ENCODE measurements at places on chromosomes 7 and 10.

DNA sequence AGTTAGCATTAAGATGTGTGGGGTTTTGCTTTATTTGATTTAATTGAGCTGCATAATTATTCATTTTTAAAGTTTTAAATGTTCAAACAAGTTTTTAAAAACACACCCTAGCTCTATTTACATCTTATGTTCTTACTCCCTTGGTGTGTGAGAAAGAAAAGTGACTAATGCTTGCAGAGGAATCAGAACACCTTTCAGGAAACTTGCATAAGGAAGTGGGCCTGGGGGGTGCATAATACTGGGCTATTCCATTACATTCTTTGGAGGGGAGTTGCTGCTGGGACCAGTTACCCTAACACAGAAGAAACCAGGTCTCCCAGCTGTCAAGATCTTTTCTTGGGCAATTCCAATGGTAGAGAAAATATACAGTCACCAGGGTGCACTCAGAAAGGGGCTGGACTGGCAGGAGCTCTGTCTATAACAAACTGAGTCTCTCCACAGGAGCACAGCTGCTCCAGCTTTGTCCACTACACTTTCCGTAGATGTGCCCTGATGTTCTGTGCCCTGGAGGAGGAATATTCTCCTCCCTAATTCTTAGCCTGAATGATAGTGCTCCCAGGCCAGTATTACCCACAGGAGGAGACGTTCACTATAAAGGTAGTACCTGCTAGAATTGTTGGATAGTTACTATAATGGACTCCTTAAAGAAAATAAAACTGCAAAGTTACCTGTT lies 304.2 kb downstream of the CDC14C start:
- no peak for DNase-seq

GRCh38 chr7:46610746-46611145 lies 689.7 kb upstream of the IGFBP3 start:
- no peak for DNase-seq

DNA sequence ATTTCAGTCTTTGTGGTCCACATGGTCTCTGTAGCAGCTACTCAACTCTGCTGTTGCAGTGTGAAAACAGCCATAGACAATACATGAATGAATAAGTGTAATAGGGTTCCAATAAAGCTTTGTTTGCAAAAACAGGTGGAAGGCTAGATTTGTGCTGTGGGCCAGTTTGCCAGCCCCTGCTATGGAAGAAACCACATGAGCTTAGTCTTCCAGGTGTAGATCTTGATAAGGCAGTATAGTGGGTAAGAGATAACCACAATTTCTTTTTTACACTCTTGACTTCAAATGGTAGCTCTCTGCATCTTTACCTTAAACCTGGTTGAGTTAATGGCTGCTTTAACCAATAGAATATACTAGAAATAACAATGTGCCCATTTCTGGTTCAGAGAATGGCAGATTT lies 135.0 kb upstream of the PALS2 start:
- DNase-seq = no peak

DNA sequence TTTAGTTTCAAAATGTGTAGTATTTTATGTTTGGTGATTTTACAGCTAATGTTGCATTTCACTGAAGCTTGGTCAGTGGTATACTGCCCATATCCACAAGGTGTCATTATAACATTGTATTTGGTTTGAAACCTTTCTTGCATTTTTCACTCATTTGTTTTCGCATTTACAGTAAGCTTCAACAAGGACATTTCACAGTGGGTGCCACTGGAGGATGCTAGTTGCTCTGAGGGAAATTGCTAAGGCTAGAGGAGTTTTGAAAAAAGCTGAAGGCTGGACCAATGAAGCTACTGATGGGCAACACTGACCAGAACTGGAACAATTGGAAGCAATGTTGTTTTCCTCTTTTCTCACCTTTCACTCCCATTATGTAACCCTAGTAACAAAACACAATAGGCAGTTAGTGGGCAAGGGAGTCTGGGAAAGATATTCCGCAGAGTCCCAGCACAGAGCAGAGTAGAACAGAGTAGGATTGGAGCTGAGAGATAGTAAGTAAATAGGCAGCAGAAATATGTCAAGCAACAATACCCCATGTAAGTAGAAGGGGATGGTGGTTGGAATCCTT lies 23.6 kb upstream of the SRI start:
- DNase-seq = no peak

- DNase-seq = no peak
Observed at GRCh38 chr7:410395-410910, 109.2 kb downstream of the PDGFA start.

GRCh38 chr7:151776876-151777494 lies 99.9 kb downstream of the PRKAG2 start:
- no peak for DNase-seq

GRCh38 chr7:11449316-11449715 lies 382.7 kb downstream of the THSD7A start:
- DNase-seq = no peak

- DNase-seq = no peak
Observed at GRCh38 chr10:35185260-35186034, 58.8 kb downstream of the CREM start.

GRCh38 chr7:117230276-117231046 lies 92.4 kb downstream of the WNT2 start:
- DNase-seq = no peak

DNA sequence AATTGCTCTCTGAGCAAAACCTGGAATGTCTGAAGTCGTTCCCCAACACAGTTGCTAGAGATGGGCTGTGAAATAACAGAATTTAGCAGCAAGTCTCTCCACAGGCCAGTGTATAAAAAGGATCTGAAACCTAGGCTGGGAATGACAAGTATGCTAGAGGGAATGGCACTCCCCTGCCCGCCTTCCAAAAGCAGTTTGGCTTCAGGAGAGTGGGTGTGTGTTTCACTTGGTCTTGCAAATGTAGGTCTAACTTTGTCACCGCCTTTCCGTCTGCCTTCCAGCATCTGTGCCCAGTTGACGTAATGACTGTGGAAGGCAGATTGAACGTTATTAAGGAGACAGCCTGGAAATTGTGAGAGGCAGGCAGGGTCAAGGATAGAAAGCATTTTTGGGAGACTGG lies 18.0 kb upstream of the MTURN start:
- no peak for DNase-seq

GRCh38 chr10:116835658-116836057 lies 13.6 kb upstream of the ENO4 start:
- no peak for DNase-seq

- no peak for DNase-seq
Observed at GRCh38 chr10:12783293-12783692, 218.2 kb downstream of the CCDC3 start.

DNA sequence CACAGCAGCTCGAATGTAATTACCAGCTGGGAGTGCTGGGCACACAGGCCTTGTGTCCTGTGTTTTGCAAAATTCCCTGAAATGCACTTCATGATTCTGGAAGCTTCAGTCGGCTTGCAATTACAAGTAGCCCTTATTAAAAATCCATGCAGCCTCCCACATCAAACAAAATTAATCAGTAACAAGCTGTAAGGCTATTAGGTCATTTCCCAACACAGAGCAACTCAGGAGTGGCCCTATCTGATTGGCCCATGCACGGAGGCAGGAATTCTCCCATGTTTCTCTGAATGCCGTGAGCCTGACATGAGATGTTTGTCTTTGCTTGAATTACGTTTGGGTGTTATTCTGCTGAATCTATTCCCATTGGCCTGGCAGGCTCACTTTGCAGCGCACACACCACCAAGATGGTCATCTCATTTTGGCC lies 36.9 kb downstream of the FOXL3 start:
- DNase-seq = no peak

DNA sequence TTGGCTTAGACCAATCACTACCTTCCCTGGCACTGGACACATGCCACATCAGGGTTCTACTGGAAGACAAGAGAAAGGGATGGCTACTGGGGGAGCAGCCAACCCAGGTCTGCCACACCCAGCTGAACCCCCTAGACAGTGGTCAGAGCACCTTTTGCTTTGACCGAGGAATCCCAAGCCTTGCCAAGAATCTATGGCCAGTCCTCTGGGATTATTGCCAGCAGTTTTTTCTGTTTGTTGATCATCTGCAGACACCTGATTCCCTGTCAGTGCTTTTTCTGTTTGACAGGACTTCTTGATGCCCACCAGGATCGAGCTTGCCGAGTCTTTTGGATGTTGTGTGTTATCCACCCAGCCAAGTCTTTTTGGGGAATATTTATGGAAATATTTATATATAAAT lies 476.2 kb upstream of the GALNT17 start:
- no peak for DNase-seq

GRCh38 chr10:76514321-76514720 lies 1082.9 kb downstream of the LRMDA start:
- DNase-seq = no peak

- DNase-seq = no peak
Observed at GRCh38 chr7:142798451-142799436, 28.0 kb downstream of the PRSS2 start.

GRCh38 chr10:80163741-80164341 lies 31.3 kb downstream of the PLAC9 start:
- no peak for DNase-seq

- no peak for DNase-seq
Observed at GRCh38 chr10:3750006-3750816, 34.8 kb downstream of the KLF6 start.

GRCh38 chr10:4059471-4060138 lies 274.6 kb upstream of the KLF6 start:
- DNase-seq = no peak

- no peak for DNase-seq
Observed at GRCh38 chr10:119494236-119495020, 48.1 kb downstream of the RGS10 start.

DNA sequence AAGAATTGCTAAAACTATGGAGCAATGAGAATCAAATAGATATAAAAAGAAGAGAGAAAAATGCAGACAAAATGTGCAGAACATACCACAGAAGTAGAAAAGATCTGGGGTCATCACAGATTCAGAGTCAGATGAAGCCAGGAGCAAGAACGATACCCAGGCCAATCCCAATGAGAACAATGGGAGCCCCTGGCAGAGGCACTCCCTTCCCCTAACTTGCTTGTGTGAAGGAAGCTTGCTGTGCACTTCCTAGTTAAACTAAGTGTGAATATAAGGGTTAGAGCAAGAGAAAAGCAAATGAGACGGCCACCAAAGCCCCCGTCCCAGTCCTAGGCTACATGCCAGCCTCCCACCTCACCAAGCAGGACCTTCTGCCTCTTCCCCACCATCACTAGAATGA lies 12.7 kb downstream of the PARP12 start:
- no peak for DNase-seq

DNA sequence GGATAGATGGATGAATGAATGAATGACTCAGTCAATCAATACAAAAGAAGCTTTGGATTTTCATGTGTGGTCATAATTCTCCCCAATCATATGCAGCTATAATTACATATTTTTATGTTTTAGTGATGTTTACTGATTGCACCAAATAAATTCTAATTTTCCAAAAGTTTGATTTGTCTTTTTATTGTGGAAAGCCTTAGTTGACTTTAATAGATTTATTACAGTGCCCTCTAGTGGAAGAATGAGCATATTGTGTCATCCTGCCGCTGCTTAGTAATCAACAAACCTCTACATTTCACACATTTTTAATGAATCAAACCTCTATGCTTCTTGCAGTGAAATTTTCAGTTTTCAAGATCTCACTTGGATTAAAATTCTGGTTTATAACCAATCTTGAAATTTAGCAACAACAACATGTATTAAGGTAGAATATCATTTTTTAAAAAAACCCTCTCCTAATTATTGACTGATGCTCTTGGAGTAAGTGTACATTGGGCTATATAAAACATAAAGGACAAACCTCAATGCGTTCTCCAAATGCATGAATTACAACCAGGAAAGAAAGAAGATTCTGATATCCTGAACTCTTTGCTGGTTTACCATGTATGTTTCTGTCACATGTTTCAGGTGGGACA lies 55.6 kb upstream of the PNLIP start:
- no peak for DNase-seq

GRCh38 chr10:111083222-111084095 lies 6.6 kb downstream of the ADRA2A start:
- no peak for DNase-seq

- DNase-seq = no peak
Observed at GRCh38 chr10:108069096-108069495, 904.6 kb upstream of the SORCS1 start.
